ENCODE measurements at places on chromosomes 5 and 9.

- DNase-seq: no peak
Measured at GRCh38 chr5:158637039-158637438, 462.7 kb downstream of the EBF1 start.

DNA sequence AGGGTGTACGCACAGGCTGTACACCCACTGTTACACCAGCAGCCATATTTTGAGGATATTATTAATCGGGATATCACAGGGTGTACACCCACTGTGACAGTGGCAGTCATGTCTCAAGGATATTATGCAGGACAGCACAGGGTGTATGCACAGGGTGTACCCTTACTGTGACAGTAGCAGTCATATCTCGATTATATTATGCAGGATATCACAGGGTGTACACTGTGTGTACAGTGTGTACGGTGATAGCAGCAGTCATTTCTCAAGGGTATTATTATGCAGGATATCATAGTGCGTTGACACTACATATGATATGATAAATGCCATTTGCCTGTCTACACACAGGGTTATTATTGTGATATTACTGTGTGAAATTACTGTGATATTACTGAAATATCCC lies 80.5 kb upstream of the SLC25A48 start:
- no peak for DNase-seq

- DNase-seq: no peak
Measured at GRCh38 chr5:172144291-172144815, 43.7 kb downstream of the STK10 start.

GRCh38 chr5:39264528-39264927 lies 45.2 kb upstream of the FYB1 start:
- DNase-seq: no peak

- DNase-seq: no peak
Measured at GRCh38 chr5:77355080-77355479, 137.0 kb downstream of the WDR41 start.

DNA sequence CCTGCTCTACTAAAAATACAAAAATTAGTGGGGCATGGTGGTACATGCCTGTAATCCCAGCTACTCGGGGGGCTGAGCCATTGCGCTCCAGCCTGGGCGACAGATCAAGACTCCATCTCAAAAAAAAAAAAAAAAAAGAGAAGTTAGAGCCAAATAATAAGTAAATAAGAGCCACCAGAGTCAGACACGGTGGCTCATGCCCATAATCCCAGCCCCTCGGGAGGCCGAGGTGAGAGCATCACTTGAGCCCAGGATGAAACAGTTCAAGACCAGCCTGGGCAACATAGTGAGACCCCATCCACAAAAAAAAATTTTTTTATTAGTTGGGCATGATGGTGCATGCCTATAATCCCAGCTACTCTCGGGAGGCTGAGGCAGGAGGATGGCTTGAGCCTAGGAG lies 85.8 kb upstream of the LARP1 start:
- DNase-seq: no peak

DNA sequence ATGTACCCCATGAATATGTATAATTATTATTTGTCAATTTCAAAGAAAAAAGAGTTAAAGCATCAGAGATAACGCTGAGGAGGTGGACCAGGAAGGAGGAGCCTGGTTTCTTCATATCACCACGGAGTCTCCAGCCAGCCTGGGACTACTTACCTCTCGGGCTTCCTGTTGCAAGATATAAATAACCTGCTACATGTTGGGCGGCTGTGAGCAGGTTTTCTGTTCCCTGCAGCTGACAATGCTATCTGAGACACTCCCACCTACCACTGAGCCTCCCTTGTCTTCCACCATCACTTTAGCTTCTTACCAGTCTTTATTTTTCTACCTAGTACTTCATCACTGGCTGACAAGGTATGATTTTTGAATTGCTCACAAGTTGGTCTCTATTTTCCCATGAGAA lies 102.7 kb upstream of the CPEB4 start:
- no peak for DNase-seq

GRCh38 chr5:118778941-118779340 lies 209.4 kb downstream of the DTWD2 start:
- no peak for DNase-seq

- no peak for DNase-seq
Measured at GRCh38 chr9:26669701-26670670, 222.6 kb downstream of the CAAP1 start.

DNA sequence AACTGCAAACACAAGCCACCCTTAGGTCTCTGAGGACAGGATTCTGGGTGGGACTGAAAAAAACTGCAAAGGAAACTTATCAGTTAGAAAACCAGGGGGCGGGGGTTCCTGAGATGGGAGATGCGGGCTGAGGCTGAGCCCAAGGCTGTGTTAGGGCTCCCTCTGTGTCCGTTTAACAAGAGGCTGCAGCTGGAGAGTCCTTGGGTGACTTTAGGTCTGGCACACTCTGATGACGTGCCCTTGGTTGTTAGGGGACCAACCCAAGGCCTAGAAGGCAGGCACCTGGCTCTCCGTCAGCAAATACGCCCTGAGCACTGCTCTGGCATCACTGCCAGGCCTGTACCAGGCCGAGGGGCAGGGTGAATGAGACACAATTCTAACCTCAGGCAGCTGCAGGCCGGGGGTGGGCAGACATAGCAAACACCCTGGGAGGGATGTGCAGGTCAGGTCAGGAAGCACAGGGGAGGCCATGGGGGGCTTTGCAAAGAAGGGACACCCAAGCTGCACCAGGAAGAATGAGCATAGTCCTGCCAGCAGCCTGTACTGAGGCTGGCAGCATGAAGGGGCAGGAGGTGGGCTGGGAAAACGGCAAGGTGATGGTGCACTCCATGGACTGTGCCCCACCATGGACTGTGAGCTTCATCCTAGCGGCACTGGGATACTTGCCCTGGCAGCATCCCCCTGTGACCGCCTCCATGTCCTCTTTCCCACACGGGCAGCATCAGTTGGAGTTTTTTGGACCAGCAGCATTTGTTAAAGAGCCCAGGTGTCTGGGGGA lies 137.9 kb downstream of the GABBR2 start:
- DNase-seq: no peak

DNA sequence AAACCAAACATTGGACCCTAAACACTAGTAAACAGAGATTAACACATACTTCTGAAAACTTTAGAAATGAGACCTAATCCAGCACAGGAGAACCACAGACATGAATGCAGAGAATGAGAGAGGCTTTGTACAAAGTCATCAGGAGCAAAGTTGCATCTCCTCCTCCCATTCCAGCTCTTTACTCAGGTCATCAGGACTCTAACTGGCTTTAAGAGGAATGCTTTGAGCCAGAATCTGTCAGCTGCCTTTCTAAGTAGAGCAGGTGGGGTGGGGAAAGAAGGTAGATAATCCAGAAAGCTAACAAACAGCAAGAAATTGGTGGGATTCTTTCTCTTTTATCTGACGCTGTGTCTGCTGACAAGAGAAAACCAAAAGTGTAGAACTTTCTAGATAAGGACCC lies 582.7 kb upstream of the DMAC1 start:
- DNase-seq: no peak

GRCh38 chr5:69170495-69170894 lies 3.5 kb downstream of the CCNB1 start:
- no peak for DNase-seq

GRCh38 chr9:91818647-91819403 lies 131.2 kb downstream of the ROR2 start:
- no peak for DNase-seq

GRCh38 chr5:1931604-1932231 lies 49.0 kb upstream of the IRX4 start:
- DNase-seq: no peak

Measured in NCI-H1694 (cell line).